ENCODE measurements at places on chromosomes 16 and 17.

DNA sequence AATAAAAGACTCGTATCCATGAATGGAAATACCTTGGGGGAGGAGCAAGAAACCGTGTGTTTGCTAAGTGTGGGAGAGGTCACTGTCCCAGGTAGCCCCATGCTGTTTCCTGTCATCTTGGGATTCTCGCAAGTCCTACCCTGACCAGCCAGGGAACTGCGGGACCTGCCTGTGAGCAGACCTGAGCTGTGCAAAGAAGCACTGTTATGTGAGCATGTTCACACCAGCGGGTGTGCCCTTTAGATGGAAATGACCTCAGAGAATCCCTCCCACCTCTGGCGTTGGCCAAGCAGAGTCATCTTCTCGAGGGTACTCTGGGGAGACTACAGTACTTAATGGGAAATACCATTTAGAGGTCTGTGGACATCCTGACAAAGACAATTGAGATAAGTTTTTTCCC lies 127.0 kb upstream of the MON1B start:
- DNase-seq: no peak

GRCh38 chr17:75051941-75052340 lies 4.9 kb downstream of the KCTD2 start:
- DNase-seq: no peak

GRCh38 chr17:83196366-83196765 lies 117.0 kb downstream of the METRNL start:
- DNase-seq: no peak

GRCh38 chr17:27756467-27757371 lies 43.6 kb downstream of the NOS2 start:
- peak; percentile 25 for DNase-seq

- DNase-seq: no peak
Measured at GRCh38 chr17:36937959-36938565, 787 bp downstream of the LHX1 start.

- no peak for DNase-seq
Measured at GRCh38 chr16:3112058-3112880, at the start of gene ZNF205. Gene ZNF205 (plus strand): TSS chr16:3112586. CDS start chr16:3113431, 845 bp downstream.

DNA sequence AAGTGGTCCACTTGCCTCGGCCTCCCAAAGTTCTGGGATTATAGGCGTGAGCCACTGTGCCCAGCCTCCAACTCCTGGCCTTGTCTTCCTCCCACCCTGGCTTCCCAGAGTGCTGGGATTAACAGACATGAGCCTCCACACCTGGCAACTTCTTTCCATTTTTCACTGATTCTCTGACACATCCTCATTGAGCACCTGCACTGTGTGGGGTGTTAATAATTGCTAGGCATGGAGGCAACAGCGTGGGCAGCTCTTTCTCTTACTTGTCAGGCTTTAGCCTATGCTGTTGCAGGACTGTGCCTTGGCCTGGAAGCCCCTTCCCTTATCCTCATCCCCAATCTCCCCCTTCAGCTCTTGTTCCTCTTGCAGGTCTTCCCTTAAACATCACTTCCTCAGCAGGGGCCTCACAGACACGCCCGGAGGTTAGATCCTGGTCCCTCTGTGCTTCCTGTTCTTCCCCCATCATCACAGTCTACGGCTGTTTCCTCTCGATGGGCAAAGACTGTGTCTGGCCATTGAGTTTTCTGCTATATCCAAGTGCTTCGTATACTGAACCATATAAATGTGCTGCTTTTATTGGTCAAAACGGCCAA lies 7.9 kb downstream of the QPRT start:
- no peak for DNase-seq

DNA sequence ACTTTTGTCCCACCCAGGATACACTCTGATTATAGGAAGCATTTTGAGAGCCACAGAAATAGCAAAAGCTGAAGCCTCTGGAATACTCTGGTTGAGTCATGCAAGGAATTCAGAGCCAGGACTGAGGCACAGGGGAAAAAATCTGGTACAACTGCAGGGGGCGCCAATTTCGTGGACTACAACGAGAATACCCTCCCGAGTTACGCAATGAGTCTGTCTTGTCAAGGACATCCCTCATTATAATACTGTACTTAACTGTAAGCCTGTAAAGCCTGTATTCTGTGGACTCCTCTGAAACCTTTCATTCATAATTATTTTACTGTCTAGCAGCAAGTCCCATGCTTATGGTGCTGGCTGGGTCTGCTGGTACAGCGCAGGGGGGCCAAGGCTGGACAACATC lies 7.8 kb downstream of the HOXB1 start:
- DNase-seq: no peak

DNA sequence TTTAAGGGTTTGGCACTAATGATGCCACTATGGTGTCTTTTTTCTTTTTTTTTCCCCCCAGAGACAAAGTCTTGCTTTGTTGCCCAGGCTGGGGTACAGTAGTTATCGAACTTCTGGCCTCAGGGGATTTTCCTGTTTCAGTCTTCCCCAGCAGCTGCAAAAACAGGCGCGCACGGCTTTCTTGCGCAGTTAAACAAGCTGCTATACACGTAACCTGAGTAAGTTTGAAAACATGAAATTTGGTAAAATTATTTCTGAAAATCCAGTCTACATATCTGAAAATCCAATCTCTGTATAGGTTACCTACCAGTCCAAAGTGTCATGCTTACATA lies 11.8 kb downstream of the TEX14 start:
- no peak for DNase-seq

GRCh38 chr17:807523-808294 lies 25.6 kb downstream of the MRM3 start:
- no peak for DNase-seq

DNA sequence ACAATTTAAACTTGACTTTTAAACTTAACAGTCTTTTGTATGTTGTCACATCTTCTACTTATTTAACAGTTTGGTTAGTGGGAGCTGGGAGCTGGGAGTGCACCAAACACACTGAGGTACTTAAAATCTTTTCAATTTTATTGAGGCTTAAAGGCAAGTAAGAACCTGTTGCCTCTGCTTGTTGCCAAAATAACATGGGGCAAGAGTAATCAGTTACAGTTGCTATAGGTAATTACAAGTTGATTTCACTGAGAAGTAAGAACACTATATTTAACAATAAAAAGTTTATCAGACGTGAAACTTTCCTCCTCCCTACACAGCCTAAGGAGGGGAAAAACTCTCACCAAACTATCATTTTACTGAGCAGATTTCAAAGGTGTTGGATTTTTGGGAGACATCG lies 135.2 kb downstream of the FTO start:
- DNase-seq: no peak

GRCh38 chr17:15267996-15268395 lies 2.9 kb upstream of the PMP22 start:
- DNase-seq: no peak

DNA sequence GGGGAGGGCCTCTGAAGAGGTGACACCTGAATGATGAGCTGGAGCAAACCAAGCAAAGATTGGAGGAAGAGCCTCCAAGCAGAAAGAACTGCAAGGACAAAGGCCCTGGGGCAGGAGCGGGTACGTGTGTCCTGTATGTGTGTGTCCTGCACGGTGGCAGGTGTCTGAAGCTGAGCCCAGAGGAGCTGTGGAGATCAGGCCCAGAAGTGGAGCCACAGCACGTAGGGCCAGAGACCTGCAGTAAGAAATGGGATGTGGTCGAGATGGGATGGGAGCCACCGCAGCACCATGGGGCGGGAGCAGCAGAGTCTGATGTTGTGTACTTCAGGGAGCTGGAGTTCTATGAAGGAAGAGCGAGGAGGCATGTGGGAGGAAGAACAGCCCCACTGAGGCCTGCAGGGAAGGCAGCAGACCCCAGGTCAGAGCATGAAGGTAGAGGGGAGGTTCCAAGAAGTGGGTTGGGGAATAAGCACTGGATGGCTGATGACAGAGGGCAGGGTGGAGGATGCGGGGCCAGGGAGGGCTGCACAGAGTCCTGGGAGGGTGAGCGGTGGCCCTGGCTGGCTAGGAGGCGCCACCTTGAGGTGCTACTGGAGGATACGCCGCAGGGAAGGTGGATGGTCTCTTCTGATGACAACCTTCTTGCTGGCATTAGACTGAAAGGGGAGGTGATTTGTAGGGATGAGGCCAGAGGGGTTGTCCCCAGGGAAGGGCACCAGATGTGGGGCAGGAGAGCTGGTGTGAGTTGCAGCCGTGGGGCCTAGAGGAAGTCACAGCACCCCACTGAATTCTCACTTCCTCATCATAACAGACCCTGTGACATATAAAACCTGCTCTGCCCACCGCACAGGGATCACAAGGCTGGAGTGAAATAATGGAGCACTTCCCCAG lies 10.6 kb upstream of the CETP start:
- DNase-seq: peak; percentile 37

GRCh38 chr16:86874141-86874540 lies 295.8 kb downstream of the FOXL1 start:
- no peak for DNase-seq

DNA sequence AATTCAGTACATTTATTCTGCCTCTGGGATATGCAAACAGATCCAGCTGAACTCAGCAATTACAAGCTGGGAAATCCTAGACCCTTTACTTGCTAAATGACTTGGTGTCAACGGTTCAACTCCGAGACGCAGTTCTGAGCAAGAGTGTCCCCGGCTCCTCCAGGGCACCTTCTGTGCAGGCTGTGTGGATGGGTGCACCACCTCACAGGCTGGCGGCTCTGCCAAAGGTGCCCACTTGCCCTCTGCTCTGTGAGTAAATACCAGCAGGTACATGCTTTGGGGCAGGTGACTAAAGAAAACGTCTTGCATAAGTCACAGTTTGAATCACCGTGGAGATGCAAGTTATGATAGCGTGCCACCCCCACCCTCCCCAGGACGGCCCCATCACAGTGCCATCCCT lies 23.3 kb downstream of the MAP1LC3B start:
- no peak for DNase-seq

GRCh38 chr17:72139212-72139611 lies 18.4 kb downstream of the SOX9 start:
- no peak for DNase-seq

DNA sequence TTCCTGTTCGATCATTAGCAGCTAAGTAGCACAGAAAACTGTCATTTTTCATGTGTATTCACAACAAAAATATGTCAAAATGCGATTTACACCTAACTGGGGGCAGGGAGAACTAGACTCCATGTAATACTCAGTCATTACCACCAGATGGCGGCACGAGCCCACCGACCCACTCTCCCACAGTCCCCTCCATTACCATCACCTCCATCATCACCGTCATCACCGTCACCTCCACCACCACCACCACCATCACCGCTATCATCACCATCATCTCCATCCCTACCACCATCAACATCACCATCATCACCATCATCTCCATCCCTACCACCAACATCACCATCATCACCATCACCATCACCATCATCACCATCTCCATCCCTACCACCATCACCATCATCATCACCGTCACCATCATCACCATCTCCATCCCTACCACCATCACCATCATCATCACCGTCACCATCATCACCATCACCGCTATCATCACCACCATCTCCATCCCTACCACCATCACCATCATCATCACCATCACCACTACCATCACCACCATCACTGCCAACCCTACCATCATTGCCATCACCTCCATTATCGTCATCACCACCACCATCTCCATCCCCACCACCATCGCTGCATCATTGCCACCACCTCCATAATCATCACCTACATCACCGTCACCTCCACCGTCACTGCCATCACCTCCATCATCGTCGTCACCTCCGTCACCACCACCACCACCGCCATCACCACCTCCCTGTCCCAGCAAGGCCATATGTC lies 14.4 kb downstream of the NDUFAF8 start:
- peak; percentile 62 for DNase-seq

DNA sequence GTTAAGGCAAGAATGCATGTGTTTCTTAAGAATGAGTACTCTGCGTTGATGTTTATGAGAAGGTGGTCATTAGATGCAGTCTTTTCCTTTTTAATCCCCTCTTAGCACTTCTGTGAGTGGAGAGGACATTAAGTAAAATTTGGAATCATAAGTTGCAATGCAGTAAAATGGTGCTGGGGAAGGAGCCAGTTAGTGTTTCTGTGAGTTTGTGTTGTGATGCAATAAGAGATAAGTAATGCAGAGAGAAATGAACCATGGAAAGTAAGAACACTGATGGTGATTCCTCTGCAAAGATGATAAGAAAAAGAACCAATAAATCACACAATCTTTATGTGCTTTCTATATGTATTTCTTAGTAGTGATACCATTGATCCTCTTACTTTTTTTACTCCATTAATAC lies 20.0 kb downstream of the ABHD15 start:
- no peak for DNase-seq

DNA sequence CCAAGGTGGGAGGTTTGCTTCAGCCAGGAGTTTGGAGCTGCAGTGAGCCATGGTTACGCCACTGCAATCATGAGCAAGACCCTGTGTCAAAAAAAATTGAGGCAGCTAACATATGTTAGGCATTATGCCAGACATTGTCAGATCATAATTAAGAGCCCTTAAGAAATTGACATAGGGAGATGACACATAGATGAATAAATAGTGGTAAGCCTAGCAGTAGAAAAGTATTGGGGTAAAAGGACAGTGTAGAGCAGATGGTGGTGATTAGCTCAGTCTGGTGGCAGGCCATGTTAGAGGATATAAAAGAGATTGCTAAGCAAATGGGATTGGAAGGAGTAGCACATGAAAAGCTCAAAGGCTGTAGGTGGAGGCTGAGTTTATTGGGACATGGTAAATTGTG lies 22.6 kb downstream of the SRCAP start:
- DNase-seq: no peak

DNA sequence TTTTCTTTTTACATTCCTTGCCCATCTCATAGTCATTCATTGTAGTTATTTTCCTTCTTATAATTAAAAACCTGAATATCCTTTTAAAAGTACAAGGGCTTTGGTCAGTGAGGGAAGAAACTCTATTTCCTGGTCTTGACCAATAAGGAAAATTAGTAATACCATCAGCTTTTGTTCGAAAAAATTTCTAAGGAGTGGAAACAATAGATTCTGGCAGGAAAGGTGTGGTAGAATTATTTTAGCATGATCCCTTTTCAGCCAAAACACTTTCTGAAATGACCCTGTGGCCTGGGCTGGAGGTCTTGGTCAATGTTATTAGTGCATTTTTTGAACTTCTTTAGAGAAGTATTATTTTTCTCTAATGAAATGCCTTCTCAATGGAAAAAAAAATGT lies 36.6 kb downstream of the IQCK start:
- DNase-seq: no peak

GRCh38 chr17:12680407-12680897 lies 14.8 kb downstream of the MYOCD start:
- DNase-seq: no peak

GRCh38 chr17:4503283-4504025 lies 4.8 kb downstream of the SPNS2 start:
- DNase-seq: no peak
